Stimulated activated CD8-positive, alpha-beta memory T cell treated with anti-CD3 and anti-CD28 coated beads, Interleukin-7, amount 100 ng/mL, for 24 hours (primary cell): ENCODE measurements at places on chromosomes 7 and 10.

- no peak for DNase-seq
Measured at GRCh38 chr10:7359356-7359755, 51.5 kb downstream of the SFMBT2 start.

DNA sequence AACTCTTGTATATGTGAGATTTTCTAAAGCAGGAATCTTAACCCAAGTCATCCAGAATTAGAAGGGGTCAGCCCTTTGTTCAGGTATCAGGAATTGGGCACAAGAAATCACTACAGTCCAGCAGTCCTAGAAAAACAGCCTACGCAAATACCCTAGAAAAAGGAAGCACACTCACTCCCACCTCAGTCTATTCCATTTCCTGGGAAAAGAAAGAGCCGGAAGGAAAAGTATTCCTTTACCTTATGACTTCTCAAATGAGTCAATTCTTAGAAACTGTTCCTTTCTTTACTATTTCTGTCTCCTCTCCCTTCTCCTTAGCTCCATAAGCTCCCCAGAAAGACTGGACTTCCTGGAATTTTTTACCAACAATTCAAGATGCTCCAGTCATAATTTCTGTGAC lies 62.7 kb downstream of the DNAJC12 start:
- DNase-seq = no peak

DNA sequence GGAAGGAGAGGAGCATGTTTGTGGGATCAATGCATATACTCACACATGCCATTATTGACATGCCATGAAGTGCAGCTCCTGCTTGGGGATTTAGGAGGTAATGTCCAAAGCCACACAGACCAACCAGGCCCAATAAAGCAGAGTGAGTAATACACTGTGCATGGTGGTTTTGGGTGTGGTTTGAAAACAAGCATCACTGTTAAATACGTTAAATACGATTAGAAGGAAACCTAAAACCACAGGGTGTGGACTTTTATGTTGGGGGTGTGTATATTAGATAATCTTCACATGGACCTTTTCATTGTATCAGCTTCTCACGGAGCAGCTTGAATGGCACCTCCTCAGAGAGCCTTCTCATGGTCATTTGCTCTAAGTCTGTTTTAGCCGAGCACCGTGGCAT lies 10.4 kb upstream of the EIF3A start:
- DNase-seq = no peak

DNA sequence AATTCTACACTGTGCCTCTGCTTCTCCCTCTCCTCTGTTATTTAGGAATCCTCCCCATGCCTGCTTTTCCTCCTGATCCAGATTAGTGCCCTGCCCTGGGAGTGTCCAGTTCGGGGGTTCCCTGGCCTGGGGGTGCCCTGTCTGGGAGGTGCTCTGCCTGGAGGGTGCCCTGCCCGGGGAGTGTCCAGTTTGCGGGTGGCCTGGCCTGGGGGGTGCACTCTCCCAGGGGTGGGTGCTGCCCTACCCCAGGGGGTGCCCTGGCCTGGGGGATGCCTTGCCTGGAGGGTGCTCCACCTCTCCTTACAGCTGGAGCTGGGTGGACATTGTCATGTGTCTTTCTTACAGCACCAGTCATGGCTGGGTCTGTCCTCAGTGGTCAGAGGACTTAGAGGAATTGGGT lies 20.2 kb downstream of the RAMP3 start:
- no peak for DNase-seq

- no peak for DNase-seq
Measured at GRCh38 chr10:17049195-17049594, 80.4 kb downstream of the CUBN start.

DNA sequence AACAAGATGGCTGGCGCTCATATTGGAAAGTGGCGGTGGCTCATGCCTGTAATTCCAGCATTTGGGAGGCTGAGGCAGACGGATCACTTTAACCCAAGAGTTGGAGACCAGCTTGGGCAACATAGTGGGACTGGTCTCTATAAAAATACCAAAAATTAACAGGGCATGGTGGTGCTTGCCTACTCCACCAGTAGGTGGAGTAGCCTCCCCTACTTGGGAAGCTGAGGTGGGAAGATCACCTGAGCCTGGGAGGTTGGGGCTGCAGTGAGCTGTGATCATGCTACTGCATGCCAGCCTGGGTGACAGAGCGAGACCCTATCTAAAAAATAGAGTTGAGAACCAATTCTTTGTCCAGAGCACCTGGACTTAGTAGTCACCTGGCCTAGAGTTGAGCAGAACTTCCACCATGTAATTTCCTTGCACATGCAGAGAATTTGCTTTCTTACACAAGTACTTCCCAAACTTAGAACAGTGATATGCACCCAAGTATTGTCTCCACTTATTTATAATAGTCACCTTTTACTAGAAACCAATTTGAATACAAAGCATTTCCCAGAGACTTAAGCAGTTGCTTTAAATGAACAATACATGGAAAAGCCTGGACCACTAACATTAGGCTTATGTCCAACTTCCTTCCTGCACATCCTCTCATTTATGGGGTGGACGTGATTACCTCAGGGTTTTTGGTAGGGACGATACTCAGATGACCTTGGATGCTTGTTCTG lies 15.9 kb downstream of the LAMB4 start:
- no peak for DNase-seq

- no peak for DNase-seq
Measured at GRCh38 chr7:113289140-113289740, 170.9 kb upstream of the SMIM30 start.

DNA sequence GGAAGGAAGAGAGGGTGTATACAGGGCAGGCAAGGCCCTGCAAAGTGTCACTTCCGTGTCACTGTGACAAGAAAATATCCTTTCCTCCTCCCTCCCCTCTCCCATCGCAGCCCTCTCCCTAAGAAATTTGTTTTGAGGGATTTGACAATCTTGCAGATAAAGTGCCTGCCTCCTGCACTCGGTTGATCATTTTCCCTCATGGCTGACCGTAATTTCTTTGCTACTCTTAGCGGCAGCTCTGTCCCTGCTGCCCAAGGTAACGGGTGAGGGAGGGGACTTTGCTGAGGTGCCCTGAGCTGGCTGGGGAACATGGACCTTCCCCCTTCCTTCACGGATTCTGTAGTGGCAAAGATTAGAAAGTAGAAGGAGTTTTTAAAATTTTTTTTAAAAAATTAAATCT lies 179.1 kb downstream of the TCF7L2 start:
- no peak for DNase-seq

GRCh38 chr7:27767374-27767773 lies 27.4 kb downstream of the TAX1BP1 start:
- DNase-seq = no peak

DNA sequence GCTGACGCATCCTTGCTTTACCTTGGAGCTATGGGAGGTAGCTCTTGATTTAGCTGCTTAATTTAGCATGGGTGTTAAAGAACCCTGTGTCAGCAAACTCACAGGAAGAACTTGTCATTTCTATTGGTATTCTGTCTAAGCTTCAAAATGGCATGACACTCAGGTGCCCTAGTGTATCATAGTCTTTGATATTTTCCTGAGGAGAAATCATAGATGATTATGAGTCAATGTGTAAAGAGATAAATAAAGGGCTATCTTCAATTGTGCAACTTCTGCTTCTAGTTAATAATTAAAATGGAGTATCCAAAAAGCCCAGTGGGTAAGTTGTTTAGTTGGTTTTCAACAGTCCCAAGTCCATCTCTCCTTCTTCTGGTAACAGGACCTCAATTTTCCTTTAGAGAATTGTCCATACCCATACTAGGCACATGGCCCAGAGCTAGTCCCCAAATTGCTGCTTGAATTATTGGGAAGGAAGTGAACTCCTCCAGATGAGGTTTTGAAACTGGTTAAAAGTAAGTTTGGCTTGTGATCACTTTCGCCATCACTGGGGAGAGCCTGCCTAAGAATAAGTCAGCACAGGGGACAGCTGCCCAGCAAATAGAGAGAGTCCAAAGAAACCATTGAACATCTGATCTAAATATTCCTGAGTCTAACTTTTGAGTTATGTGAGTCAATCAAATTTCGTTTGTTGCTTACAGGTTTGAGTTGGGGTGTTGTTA lies 169.0 kb upstream of the PHYHIPL start:
- no peak for DNase-seq
